ENCODE measurements at places on chromosomes 1 and 21. TPM values are rescaled to one million over a fixed set of nuclear protein-coding genes. Genes with fewer than 3 reads are reported as not detected.

GRCh38 chr1:235834620-235835019 lies 32.1 kb downstream of the LYST start:
- no peak for DNase-seq

Gene SERTAD4
- not detected for polyA plus RNA-seq

- no peak for DNase-seq
Observed at GRCh38 chr1:92752719-92753118, 32.2 kb downstream of the EVI5 start.

GRCh38 chr1:66769512-66770229 lies 17.4 kb downstream of the DYNLT5 start:
- DNase-seq = no peak

Gene LRRC38
- polyA plus RNA-seq = not detected

DNA sequence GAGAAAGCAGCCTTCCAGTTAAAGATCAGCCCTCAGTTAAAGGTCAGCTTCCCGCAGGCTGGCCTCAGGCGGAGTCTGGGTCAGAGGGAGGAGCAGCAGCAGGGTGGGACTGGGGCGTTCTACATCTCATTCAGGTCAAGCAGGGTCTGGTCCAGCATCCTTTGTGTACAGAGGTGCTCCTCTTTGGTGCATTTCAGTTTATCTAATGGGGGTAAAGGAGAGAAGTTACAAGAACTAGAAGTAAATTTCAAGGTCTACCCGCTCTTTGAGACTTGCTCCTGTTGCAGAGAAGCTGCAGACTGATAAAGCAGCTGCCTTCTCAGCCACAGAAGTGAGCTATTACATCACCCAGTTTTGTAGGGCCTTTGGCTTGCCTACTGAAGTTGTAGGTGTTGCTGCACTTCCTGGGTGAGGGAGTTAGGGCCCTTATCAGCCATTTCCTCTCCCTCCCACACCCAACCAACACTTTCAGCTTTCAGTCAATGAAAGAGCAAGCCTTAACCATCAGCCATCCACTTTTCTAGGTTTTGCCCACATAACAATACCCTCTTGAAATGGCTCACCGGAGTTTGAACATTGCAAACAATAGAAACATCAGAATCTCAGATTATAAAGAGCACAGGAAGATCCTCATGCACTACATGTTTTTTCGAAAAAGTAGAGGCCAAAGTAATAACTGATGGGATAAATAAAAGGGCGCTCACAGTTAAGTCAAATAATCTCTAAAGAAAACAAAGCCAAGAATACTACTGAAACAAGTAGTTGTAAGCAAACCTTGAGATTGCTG lies 2.8 kb upstream of the NUP210L start:
- DNase-seq = no peak

GRCh38 chr1:234838182-234838581 lies 228.2 kb upstream of the IRF2BP2 start:
- DNase-seq = no peak

DNA sequence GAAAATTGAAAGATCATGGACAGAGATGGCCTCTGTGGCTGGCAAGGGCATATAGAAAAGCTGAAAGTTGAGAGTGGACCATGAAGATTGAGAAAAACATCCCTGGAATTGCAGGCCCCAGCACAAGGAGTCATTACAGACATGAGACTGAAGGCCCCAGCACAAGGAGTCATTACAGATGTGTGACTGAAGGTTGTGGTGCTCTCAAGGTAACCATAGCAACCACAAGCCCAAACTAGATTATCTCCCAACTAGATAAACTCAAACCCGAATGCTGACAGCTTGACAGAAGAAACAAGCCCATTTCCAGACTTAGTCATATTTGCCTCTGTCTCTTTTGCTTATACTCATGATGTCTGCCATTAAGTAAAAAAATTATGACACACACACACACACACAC lies 1252.1 kb upstream of the ADGRL4 start:
- DNase-seq = no peak

DNA sequence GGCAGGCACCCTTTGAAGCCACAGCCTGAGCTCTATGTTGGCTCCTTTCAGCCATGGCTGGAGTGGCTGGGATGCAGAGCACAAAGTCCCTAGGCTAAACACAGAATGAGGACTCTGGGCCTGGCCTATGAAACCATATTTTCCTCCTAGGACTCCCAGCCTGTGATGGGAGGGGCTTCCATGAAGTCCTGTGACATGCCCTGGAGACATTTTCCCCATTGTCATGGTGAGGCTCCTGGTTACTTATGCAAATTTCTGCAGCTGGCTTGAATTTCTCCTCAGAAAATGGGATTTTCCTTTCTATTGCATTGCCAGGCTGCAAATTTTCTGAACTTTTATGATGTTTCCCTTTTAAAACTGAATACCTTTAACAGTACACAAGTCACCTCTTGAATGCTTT lies 61.3 kb downstream of the VCAM1 start:
- no peak for DNase-seq

Gene MYOM3
- not detected for polyA plus RNA-seq

Gene RRAGC
- 13.9 TPM for polyA plus RNA-seq

- no peak for DNase-seq
Observed at GRCh38 chr1:229857585-229857984, 209.5 kb upstream of the GALNT2 start.

DNA sequence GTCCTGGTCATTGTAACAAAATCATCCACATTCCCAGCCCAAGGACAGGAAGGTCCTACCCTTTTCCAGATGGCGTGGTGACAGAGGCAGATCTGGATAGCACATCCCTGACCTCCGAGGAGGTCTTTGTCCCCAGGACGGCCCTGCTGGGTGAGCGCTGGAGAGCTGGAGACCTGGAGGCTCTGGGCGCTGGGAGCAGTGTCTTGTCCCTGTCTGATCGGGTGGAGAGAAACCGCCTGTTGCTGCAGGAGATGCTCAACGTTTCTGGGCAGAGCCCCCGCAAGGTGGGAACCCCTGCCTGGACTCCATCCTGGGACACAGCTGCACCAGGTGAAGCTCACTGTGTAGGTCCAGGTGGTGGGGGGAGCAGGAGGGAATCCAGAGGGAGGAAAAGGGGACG lies 4.1 kb downstream of the KIAA1614 start:
- DNase-seq = no peak

- DNase-seq = no peak
Observed at GRCh38 chr1:13792419-13792818, 92.4 kb downstream of the PRDM2 start.

Gene AVPR1B
- not detected for polyA plus RNA-seq

Gene FCGR3A
- 0.33 TPM for polyA plus RNA-seq

Gene TSPAN2
- 0.15 TPM for polyA plus RNA-seq

Gene ANGPTL3
- not detected for polyA plus RNA-seq

GRCh38 chr1:229129301-229130027 lies 141.4 kb upstream of the RAB4A start:
- DNase-seq = no peak

- no peak for DNase-seq
Observed at GRCh38 chr1:11279630-11280029, 6.6 kb downstream of the UBIAD1 start.

DNA sequence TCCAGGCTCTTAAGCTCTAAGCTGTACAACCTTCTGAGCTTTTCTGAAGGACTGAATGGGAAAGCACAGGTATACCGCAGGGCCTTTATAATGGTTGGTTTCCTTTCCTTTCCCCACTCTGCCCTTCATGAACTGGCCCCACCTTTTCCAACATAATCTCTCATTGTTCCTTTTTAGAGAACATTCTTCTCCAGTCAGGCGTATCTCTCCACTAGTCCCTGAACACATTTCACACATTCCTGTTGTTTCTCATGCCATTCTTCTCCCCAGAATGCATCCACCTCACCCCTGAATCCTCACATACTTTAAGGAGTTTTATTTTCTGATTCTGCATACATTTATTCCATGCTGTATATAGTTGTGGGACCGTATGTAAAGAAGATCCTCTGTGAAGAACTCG lies 41.3 kb downstream of the PGM1 start:
- no peak for DNase-seq

DNA sequence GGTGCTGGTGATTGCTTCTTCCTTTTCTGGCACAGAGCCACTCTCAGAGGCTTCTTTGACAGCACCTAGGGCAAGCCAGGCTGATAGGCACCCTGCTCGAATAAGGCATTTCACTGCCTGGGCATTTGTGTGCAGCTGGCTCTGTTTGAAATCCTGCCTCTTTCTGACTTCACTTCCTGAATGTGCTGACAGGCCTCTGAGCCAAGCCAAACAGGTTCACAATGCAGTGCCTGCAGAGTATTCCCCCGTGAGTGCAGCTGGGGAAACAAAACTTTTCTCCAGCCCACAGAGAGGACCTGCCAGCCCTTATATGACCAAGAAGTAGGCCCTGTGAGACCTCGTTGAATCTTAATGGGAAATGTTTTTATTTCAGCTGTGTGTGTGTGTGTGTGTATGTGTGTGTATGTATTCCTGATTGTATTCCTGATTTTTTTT lies 10.4 kb downstream of the JUN start:
- peak; percentile 20 for DNase-seq

GRCh38 chr21:31580866-31581276 lies 78.6 kb upstream of the SOD1 start:
- peak; percentile 44 for DNase-seq

DNA sequence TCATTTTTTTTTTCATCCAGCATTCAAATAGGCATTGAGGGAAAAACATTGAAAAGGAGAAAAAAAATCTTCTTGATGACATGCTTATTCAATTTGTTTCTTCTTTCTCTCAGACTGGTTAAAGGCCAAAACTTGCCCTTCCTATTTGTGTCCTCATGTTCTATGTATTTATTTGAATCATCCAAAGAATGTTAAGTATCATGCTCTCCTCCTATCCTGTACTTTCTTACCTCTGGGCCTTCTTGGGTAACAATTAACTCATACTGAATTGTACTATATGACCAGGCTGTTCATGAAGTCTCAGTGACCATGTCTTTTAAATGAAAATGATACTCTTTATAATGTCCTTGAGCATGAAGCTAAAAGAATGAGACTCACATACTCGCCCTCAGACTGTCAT lies 36.5 kb upstream of the DENND1B start:
- DNase-seq = no peak

DNA sequence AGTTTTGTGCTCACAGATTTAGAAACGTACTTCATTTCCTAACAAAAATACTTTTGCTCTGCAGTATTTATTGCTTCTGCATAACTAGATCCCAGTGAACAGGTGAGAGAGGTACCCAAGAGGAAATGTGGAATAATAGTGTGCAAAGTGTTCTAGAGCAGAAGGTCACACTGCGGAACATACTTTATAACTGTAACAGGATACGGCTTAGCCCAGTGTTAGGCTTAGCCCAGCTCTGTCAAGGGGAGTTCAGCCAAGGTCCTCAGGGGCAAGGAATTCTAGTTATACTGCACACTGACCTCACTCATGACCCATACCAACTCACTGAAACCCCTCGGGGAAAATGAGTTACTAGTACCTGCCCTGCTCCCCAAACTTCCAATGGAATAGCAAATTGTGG lies 55.3 kb downstream of the PTPN14 start:
- no peak for DNase-seq

DNA sequence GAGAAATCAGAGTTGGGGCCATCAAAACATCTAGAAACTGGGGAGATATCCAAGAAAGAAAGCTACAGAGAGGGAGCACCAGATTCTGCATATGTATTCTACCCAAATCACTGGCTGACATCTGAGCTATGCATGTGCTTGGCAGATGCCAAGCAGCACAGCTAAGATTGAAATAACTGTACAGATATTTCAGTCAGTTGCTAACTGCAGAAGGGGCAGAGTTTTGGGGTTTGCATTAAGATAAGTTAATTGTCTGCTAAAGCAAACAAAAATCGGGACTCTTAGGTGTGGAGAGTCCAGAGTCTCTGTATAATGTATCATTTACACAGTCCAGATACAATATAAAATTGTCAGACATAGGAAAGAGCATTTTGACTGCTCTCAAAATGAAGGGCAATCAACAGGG lies 437.1 kb downstream of the PTBP2 start:
- no peak for DNase-seq

DNA sequence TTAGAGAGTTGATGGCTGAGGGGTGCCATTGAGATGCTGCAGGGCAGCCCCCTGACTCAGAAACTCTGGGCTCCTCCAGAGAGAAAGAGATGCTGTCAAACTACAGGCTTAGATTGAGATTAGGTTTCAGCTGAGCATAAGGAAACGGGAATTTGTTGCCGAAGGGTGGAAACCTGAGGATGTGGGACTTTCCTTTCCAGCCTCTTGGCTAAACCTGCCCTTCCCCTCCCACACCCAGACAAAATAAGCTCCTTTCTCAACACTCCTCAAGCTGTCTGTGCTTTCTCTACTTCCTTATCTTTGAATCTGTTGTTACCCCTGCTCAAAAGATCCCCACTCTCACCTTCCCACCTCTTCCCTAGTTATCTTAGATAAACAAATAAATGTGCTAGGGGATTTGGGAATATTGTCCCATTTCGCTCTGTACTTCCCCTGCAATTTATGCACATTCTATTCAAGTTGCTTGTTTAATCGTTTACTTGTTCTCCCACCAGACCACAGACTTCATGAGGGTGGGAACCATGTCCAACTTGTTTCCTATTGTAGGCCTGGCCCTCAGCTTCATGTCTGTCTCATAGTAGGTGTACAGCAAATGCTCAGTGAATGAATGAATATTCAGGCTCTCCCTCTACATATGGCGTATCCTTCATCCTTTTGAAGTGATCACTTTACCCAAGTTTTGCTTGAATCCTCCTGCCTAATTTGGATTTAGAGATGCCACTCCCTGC lies 30.6 kb upstream of the MARK1 start:
- no peak for DNase-seq

Gene MYCBP
- polyA plus RNA-seq = 39.2 TPM

- DNase-seq = no peak
Observed at GRCh38 chr1:208256556-208256955, 12.4 kb upstream of the PLXNA2 start.

DNA sequence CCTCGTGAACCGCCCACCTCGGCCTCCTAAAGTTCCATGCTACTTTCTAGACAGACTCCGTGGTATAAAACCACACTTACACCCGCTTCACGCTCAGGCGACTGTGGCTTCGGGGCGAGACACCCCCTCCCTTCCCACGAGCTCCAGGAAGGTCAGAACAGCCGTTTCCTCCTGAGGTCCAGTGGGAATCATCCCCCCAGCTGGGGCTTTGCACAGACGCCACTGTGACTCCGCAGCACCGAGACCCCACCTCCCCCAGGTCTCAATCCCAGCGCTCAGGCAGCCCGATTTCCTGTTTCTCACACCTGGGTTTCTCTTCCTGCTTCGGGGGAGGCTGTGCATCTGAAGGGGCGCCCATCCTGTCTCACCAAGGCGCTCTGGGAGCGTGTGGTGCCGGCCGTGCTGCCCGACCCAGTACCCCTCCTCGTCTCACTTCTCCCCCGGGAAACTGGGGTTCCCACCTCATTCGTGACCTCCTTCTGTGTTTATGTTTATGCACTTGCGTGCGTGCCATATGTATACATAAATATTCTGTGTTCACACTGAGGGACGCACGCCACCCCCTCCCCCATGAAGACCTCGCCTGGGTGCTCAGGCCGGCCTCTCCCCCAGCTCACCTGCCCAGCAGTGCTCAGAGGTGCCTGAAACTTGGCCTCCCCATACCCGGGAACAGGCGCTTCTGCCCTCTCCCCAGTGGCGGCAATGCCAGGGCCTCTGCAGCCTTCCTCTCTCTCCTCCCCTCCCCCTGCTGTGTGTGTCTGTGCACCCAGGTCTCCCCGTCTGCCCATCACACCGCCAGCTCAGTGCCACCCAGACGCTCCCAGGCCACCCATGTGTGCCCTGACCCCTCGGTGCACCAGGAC lies 14.6 kb downstream of the SLC35E2B start:
- peak; percentile 81 for DNase-seq

- no peak for DNase-seq
Observed at GRCh38 chr1:66119148-66119547, 326.5 kb downstream of the PDE4B start.

All from naive B cell (primary cell).